Effector memory CD4-positive, alpha-beta T cell (primary cell): ENCODE measurements at places on chromosomes 4 and X.
A peak's percentile ranks its signal among the peaks of the same experiment; 100 is the strongest.

- DNase-seq, result no peak
These were observed 53.4 kb upstream of the TRPC3 start for GRCh38 chr4:122005064-122005755.

- no peak for DNase-seq
These were observed 6.3 kb downstream of the FMR1 start for GRCh38 chrX:147917700-147918695.

DNA sequence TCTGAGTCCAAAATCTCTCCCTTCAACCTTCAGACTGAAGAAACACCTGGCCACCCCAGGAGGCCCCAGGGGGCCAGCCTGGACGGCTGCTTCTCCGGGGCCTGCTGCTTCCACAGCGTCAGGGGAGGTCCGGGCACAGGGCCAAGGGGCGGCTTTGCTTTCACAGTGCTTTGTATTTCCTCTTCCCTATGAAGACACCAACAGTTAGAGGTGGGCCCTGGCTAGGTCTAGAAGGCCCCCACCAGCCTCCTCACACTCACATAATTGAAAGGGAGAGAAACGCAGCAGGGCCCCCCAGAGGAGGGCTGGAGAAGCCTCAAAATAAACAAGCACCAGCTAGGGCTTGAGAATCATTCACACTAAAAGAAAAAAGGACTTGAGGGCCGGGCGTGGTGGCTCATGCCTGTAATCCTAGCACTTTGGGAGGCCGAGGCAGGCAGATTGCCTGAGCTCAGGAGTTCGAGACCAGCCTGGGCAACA is 17.8 kb downstream of the SCD5 start:
- no peak for DNase-seq

- DNase-seq, result no peak
These were observed 50.1 kb downstream of the ENPP6 start for GRCh38 chr4:184167576-184167975.

DNA sequence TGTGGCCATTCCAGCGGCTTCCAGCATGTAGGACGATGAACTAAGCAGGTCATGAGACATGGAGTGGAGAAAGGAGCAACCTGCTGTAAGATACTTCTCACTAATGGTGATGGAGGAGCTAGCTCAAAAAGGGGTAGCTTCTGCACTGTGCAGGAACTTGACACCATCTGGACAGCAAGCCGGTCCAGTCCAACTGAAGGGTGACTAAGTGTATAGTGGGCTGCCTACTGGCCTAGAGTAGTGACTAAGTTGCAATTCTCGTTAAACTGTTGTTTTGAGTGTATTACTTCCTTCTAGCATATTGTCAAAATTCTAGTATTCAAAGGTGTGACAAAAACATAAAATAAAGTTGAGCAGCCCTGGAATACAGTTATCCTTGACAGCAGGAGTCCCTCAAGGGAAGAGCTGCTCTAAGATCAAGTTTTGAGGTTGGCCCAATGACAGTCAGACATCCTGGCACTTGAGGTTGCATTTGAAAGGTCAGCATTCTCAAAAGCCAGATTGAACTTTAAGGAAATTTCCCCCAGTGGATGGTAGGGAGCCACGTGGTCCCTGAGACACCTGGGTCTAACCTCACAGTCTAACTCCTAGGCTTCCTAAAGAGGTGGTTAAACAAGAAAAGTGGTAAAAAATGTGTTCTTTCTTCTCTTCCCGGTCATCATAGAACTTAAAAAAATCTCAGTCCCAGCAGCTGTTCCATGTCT is 8.0 kb downstream of the CETN2 start:
- no peak for DNase-seq

- DNase-seq, result no peak
These were observed 50.8 kb downstream of the DTHD1 start for GRCh38 chr4:36332023-36332781.

- DNase-seq, result no peak
These were observed 51.7 kb downstream of the METTL14 start for GRCh38 chr4:118736900-118737299.

DNA sequence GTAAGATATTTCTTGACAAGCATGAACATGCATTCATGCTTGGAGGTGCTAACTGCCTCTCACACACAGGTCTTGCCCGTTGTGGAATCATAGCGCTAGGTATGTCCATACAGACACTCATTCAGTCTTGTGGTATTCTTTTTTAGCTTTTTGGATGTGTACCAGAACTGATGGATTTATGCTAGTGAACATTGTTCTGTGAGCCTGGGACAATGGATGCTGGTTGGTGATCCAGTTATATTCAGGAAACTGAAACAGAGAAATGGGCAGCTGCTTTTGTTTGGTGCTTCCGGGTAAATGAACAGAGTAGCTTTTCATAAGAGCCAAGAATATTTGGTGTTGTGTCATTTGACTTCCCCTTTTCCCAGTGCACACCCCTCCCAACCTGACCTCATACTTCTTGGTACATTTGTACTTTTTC is 78.9 kb upstream of the SLC4A4 start:
- DNase-seq, result no peak

- DNase-seq, result no peak
These were observed 312.7 kb upstream of the GATB start for GRCh38 chr4:152073351-152074087.

DNA sequence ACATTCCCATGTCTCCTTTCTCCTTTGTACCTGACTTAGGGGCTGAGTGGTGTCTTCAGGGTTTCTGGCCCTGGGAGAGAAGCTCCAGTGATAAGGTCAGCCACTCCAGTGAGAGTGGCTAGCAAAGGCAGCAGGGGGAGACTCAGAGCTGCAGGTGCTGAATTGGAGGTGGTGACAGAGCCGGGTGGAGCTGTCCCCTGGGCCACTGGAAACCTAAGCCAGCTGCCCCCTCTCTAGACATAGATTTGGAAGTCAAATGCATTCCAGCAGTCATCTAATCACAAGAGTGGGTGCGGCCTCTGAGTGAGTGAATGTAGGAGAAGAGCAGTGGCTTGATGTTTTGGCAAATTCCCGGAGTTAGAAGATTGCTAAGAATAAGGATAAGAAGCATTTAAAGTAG is 28.5 kb downstream of the TRIM2 start:
- DNase-seq, result no peak

DNA sequence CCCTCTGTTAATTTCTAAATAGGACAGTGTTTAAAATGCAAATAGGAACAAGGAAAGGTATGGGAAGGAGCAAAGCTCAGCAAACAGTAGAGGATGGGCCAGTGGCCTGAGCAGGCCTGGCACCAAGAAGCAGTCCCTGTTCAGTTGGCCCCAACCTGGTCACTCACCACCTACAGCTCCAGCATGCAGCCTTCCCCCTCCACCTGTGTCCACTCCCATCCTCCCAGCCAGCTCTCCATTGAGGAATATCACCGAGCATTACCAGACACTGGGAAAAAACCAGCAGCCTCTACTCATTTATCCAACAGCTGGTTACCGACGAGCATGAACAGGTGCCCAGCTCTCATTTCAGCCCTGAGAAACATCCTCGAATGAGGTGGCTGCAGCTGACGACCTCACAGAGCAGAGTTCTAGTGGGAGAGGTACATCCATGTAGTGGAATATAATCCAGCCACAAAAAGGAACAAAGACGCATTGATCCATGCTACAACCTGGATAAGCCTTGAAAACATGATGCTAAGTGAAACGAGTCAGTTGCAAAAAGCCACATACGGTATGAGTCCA is 25.6 kb downstream of the CD99L2 start:
- no peak for DNase-seq

DNA sequence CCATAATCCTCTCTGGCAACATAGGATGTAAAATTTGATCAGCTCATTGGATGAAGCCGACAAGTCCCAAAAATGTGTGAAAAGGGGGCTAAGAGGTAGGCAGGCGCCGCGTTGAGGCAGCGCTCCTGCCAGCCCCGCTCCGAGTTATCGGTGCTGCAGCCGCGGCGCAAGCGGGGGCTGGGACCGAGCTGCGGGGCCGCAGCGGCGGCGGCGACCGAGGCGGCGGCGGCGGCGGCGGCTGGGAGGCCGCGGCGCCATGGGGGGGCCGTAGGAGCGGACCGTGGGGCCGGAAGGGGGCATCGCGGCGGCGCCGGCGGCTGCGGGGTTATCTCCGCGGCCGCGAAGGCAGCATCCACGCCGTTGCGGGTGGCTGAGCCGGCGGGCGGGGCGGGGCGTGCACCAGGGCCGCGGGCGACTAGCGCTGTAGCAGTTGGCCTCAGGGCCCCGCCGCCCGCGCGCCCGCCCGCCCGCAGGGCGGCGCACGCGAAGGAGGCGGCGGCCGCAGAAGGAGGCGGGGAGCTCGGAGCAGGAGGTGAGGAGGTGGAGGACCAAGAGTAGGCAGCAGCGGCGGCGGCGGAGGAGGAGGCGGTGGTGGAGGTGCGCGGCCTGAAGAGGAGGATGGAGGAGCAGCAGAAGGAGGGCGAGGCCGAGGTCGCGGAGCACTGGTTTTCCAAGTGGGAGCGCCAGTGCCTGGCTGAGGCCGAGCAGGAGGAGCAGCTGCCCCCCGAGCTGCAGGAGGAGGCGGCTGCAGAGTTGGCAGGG is 126.0 kb upstream of the CXorf66 start:
- DNase-seq, result peak; percentile 3

DNA sequence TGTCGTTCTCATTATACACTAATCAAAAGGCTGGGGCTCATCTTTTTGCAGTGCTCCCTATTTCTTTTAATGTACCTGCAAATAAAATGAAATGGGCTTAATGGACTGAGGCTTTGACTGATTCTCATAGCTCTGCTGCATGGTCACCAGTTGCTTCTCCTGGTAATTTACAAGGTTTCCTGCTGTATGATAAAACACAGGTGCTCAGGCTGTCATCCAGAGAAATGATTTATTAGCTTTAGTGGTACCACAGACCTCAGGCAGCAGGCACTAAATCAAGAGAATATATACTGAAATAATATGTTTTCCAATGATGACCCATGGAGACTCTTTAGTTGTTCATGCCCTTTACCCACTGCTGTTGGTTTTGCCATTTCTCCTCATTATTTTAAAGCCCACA is 137.7 kb downstream of the C4orf33 start:
- no peak for DNase-seq

DNA sequence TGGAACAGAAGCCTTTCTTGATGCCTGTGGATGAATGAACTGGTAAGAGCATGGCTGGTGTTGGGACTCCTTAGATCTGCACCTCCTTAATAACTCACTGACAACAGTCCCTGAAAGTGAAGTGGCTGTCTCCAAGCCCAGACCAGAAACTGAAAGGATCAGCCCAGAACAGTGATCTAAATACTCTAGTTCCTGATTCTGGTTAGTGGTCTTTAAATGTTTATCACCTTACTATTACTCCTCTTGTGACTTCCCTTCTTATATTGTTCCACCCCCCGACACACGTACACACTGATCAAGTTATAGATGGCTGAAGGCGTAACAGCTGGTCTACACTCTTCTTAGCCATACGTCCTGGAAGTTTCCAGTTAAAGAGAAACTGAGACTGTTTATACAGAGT is 33.8 kb upstream of the ARMCX2 start:
- DNase-seq, result no peak

DNA sequence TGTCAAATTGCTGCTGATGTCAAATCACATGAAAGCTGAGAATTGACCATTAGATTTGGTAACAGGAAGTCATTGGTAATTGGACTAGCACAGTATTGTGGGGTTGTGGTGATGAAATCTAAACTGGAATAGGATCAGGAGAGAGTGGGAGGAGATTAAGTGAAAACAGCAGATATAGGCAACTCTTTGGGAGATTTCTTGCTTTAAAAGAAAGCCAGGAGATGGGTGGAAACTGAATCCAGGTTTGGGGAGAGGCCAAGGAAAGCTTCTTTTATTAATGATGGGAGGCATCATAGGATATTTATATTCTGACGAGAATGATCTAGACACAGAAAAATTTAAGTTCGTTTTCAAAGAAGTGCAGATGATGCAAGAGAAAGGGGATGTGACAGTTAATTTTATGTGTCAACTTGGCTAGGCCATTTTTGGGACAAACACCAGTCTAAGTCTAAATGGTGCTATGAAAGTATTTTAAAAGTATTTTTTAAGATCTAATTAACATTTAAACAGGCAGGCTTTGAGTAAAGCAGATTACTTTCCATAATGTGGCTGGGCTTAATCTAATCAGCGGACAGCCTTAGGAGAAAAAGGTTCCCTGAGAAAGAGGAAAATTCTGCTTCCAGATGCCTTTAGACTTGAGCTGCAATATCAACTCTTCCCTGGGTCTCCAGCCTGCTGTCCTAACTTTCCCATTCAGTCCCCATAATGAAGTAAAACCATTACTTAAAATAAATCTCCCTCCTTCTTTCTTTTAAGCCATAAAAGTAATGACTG is 24.7 kb downstream of the SEC24D start:
- DNase-seq, result no peak

- DNase-seq, result no peak
These were observed 171.2 kb downstream of the TMA16 start for GRCh38 chr4:163665521-163666331.

- no peak for DNase-seq
These were observed 118.6 kb downstream of the PTTG2 start for GRCh38 chr4:38078590-38079421.

GRCh38 chr4:5365071-5366008 is 314.1 kb downstream of the STK32B start:
- no peak for DNase-seq

DNA sequence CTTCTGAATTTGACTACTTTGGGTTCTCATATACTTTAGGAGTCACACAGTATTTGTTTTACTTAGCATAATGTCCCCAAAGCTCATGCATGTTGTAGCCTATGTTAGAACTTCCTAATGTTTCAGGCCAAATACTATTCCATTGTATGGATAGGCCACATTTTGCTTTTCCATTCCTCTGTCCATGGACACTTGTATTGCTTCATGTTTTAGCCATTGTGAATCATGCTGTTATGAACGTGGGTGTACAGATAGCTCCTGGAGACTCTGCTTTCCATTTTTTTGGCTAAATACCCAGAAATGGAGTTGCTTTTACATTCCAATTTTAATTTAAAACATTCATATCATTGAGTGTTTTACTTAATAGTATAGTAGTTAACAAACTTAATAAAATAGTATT is 54.5 kb downstream of the HTT start:
- no peak for DNase-seq

DNA sequence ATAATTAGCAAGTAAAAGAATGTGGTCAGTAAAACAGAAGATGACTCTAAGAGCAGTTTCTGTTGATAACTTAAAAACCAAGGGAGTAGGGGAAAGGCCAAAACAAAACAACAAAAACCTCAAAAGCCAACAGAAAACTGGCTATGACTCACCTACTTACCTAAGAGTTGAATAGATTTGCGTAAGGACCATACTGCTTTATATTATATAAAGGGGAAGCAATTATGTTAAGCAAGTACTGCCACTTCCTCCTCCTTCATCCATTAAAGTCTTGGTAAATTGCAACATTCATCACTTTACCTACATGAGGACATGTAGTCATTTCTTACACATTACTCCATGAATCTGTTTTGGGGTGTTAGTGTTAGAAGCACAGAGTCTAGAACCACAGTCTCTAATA is 85.9 kb upstream of the FAM47A start:
- DNase-seq, result no peak

GRCh38 chr4:98706200-98706813 is 47.9 kb upstream of the TSPAN5 start:
- peak; percentile 18 for DNase-seq

GRCh38 chr4:108795733-108796132 is 32.9 kb upstream of the ETNPPL start:
- DNase-seq, result no peak

- DNase-seq, result no peak
These were observed 137.8 kb downstream of the GUCY2F start for GRCh38 chrX:109344101-109344500.

- DNase-seq, result no peak
These were observed 96.2 kb downstream of the CDS1 start for GRCh38 chr4:84678976-84679744.

GRCh38 chr4:128107766-128108165 is 46.7 kb downstream of the LARP1B start:
- no peak for DNase-seq
